ENCODE measurements at places on chromosomes 6 and 20. TPM values are rescaled to one million over a fixed set of nuclear protein-coding genes. Genes with fewer than 3 reads are reported as not detected.

MACROD2 gene
- total RNA-seq, result 1.7 TPM

GNAS-AS1 gene
- total RNA-seq, result 0.48 TPM

NKAIN2 gene
- total RNA-seq, result not detected

SFTA2 gene
- not detected for total RNA-seq
